ENCODE measurements at places on chromosomes 12 and 14.
A peak's percentile ranks its signal among the peaks of the same experiment; 100 is the strongest.

DNA sequence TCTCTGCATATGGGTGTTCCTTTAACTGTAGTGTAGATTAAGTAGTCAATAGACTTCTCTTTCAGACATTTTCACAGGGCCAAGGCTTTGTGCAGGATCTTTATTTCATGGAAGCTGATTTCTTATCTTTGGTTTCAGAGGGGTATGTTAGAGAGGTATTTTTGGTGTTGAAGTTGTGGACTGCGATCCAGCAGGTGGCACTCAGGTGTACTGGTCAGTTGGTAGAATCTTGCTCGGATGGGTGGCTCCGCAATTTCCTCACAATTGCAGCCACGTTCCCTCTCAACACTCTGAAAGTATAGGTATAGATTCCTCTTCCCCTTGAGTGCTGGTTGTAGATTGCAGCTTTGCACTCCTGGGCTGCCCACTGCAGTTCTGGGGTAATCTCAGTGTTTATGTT lies 44.3 kb downstream of the OSBPL8 start:
- no peak for DNase-seq

DNA sequence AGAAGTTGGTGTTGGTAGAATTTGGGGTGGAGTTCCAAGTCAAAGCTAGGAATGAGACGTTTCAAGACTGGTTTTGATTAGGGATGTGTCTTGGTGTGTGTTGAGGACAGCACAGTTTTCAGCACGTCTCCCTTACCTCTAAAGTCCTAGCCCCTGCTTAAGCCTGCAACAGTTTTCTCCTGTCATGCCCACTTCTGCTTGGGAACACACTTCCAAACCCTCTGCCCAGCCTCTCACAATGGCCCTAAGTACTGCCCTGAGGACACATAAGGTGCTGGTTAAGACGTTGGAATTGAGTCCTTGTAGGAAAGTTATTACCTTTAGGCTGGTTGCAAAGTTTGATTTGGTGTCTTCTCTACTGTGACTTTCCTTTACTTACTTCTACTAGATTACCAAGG lies 710 bp upstream of the BMAL2 start:
- DNase-seq: no peak

DNA sequence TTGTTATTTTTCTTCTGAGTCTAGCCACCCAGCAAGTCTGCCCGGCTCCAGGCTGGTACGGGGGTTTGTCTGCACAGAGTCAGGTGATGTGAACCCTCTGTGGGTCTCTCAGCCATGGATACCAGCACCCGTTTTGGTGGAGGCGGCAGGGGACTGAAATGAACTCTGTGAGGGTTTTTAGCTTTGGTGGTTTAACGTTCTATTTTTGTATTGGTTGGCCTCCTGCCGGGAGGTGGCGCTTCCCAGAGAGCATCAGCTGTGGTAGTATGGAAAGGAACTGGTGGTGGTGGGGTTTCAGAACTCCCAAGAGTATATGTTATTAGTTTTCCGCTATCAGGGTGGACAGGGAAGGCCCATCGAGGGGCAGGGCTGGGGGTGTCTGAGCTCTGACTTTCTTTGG lies 5.3 kb upstream of the SERPINA4 start:
- no peak for DNase-seq

DNA sequence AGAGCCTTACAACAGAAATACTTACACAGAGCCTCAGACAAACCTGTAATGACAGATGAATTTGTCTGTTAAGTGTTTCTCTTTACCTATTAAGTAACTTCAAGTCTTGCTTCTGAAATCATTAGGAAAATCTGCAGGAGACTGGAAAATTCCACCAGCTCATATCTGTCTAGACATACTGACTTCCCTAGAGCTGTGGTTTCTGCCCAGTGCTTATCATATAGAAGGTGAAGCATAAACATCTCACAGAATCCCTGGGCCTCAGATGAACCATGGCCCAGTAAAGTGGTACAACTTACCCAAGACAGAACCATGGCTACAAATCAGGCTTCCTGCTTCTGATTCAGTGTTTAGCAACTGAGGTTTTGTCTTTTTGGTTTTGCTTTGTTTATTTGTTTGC lies 91.6 kb downstream of the EGLN3 start:
- DNase-seq: no peak

GRCh38 chr14:90483571-90483974 lies 86.7 kb downstream of the CALM1 start:
- DNase-seq: no peak

DNA sequence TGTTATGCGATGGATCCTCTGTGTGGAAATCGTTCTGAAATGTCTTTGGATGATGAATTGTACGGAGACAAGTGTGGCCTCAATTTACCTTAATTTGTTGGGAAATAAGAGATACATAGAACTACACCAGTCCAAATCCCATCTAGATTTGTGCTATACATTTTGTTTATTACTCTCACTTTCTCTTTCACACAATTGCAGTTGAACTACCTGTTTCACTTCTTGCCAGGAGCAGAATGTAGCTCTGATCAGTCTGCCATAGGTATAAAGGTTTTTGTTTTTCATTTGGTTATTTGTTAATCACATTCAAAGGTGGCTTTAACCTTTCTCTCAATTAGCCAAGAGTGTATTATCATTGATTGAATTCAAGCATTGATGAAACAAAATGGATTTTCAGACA lies 268.2 kb downstream of the SNAPC1 start:
- DNase-seq: no peak

DNA sequence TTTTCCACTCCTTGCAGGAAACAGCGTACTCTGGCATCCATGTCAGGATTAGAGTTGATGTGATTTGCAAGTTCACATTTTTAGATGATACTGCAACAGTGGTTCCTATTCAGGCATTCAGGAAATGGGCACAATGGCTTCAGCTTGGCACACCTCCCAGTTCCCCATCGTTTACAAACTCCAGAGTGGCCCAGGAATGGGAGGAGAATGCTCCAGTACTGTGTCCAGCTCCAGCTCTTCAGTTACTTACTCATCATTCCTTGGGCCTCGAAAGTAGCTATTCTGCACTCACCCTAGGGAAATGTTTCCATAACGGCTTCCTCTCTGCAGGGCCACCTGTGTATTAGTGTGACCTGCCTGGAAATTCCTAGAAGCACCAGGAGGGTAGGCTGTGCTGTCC lies 239.7 kb upstream of the RGS6 start:
- DNase-seq: no peak

- DNase-seq: peak; percentile 53
Observed at GRCh38 chr12:51721282-51721940, 127.1 kb downstream of the FIGNL2 start.

- no peak for DNase-seq
Observed at GRCh38 chr12:1935242-1935641, 16.8 kb upstream of the CACNA2D4 start.

GRCh38 chr12:12333407-12334366 lies 16.4 kb downstream of the MANSC1 start:
- peak; percentile 75 for DNase-seq

DNA sequence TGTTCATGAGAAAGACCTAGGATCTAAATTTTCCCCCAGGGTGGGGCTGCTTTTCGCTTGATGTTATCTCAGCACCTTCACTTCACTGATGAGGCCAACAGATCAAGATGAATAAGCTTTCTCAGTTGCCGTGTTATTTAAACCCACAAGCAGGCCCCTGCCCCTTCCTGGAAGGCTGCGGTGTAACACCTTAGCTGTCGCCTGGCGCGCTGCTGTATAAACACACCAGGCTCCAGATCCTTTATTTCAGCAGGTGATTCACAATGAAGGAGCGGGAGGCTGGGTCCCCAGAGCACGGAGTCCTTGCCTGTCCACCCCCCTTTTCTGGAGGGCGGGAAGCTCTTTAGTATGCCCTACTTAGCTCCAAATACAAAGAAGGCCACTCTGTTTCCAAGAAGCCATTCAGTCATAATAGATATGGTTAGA lies 515.4 kb downstream of the FUT8 start:
- no peak for DNase-seq

DNA sequence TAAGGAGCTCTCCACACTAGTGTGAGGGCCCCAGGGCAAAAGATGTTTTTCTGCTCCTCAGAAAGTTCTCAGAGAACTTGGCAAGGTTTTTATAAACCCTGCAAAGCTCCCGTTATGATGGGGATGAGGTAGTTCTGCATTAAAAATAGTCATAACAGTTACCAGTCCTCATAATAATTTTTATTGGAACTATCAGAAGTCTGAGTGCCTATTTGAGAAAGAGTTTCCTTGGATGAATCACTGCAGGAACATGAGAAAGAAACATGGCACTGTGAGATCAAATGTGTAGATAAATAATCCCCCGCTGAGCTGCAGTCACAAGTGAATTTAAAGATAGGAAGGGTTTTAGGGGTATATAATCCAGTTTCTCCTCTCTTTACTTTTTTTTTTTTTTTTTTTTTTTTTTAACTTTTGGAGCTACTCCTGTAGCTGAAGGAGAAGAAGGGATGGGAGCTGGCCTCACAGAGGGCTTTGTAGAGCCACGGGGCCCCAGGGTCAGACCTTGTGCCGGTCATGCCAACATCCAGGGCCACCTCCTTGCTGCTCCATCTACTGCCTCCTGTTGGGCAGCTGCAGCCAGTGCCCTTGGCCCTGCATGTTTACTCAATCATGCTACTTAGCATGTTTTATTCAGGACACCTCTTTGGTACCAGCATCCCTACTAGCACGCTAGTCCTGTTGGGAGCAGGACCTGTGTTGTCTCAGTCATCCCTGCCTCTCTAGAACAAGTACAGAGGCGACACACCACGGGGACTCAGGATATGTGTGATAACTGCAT lies 39.5 kb downstream of the EVL start:
- peak; percentile 20 for DNase-seq

DNA sequence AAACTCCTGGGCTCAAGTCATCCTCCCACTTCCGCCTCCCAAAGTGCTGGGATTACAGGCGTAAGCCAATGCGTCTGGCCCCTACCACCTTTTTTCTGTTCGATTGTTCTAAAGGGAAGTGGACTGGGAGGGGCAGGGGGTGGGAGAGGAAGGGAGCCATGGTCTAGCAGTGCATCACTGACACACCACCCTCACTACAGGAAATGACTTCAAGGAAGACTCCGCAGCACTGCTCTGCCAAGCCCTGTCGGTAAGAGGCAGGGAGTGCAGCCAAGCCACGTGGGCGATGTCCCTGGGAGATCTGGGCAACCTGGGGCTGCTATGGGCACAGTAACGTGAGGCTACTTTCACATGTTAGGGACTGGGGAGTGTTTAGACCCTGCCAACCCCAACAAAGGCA lies 18.0 kb downstream of the LRRC74A start:
- DNase-seq: no peak

DNA sequence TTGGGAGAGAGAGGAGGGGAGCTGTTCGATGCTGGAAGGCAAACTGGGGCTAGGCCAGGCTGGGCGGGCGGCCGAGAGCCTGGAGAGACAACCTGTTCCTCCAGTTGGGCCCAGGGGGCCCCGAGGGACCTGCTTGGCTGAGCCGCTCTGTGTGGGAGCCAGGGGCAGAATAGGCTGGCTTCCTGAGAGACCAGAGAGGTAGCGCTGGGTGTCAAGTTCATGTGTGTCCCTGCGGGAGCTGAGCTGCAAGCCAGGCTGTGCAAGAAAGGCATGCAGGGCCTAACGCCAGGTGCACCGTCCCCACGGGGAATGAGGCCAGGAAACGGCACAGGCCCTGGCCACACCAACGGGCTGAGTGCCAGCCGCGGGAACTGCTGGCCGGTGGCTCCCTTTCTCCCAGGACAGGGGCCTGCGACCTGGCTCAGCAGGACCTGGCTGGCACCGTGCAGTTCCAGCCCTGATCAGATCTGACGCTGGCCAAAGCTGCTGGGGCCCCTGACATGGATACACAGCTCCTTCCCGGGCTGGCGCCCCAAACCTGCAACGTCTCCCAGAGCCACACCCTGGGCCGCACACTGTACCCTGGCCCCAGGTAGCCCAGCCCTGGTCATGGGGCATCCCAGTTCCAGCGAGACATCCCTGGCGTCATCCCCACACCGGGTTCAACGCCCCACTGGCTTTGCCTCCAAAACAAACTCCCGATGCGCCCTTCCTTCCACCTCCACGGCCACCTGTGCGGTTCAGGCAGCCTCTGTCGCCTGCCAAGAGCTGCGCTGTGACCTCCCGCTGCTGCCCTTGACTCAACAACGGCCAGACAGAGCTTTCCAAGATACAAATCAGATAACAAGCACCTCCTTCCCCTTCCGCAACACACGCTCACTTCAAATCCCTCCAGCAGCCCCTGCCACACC lies 65.0 kb downstream of the RFLNA start:
- DNase-seq: peak; percentile 61

- DNase-seq: no peak
Observed at GRCh38 chr14:100866666-100867630, 36.6 kb downstream of the RTL1 start.

DNA sequence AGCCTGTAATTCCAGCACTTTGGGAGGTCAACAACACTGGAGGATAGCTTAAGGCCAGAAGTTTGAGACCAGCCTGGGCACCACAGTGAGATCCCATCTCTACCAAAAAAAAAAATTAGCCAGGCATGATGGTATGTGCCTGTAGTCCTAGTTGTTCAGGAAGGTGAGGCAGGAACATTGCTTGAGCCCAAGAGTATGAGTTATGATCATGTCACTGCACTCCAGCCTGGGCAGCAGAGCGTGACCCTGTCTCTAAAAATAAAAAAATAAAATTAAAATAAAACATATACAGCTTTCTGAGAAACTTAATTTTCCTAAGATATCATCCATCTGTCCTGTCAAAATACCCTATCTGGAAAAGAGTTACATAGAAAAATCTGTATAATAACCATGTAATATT lies 38.9 kb downstream of the EML5 start:
- no peak for DNase-seq

DNA sequence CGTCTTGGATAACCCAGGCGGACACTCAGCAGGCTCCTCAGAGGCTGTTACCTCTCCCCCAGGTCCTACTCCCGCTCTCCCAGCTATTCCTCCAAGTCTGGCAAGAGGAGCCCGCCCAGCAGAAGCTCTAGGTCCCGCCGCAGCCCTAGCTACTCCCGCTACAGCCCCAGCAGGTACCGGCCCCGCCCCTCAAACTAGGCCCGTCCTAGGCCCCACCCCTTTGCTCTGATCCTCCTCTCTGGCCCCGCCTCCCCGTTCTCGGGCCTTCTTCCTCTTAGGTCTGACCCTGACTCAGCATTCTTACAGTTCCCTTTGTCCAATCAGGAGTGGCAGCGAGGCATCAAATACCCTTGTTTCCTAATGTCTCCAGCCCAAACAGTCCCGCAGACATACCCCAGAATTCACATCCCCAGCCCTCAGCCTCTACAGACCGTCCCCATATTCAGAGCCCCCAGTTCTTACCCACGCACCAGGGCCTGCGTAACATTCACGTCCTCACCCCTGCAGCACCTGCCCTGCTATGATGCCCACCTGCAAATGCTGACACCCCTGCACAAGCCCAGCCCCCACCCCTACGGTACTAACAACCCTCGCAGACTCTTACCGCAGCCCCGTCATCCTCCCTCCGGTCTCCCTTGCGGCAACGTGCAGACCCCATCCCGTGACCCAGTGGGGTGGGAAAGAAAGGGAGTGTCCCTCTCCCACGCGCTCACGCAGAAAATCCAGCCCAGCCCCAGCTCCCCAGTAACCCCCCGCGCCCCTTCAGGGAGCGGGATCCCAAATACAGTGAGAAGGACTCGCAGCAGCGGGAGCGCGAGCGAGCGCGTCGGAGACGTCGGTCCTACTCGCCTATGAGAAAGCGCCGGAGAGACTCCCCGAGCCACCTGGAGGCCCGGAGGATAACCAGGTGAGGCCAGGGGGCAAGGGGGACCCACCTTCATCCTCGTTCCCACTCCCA lies 25.0 kb upstream of the HSPB8 start:
- peak; percentile 78 for DNase-seq

- DNase-seq: peak; percentile 60
Observed at GRCh38 chr12:84842406-84843013, 70.1 kb downstream of the SLC6A15 start.

- DNase-seq: no peak
Observed at GRCh38 chr14:45287610-45288009, 34.6 kb upstream of the MIS18BP1 start.

All from cardiac muscle cell (in vitro differentiated cells and primary cell).